Stimulated activated CD4-positive, alpha-beta T cell treated with anti-CD3 and anti-CD28 coated beads, TNF-alpha, amount 100 ng/mL, for 24 hours (primary cell): ENCODE measurements at places on chromosomes 12 and 14.

DNA sequence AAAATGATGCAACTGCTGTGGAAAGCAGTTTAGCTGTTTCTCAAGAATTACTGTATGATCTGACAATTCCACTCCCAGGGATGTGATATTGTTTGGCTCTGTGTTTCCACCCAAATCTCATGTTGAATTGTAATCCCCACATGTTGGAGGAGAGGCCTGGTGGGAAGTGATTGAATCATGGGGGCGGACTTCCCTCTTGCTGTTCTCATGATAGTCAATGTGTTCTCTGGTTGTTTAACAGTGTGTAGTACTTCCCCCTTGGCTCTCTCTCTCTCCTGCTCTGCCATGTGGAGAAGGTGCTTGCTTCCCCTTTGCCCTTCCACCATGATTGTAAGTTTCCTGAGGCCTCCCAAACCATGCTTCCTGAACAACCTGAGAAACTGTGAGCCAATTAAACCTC lies 93.4 kb upstream of the CPM start:
- DNase-seq = no peak

DNA sequence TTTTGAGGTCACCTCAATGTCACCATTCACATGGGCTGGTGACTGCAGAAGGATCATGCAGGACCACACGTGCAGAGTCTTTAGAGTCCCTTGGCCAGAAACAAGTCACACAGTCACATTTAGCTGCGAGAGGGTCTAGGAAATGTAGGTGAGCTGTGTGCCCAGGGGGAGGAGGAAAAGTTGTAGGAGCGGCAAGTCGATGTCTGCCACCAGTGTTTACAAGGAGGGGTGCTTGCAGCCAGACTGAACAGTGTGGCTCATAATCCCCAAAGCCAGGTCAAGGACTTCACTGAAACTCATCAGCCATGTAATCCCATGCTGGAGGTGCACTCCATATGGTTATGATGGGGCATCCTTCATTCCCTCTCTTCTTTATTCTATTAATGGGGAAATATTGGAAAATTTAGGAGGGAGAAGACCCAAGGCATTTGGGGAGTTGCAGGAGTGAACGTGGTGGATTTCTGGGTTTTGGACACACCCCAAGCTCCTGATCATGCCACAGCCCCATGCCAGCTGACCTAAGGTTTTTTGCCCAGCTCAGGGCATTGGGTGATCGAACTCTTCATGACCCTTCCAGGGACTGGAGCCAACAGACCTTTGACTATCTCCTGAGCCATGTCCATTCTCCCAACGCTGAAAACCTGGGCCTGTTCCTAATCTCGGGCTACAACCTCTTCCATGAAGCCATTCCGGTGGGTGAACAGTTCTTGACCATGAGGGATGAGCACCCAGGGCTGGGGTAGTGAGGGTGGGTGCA lies 7.2 kb downstream of the DAO start:
- no peak for DNase-seq

GRCh38 chr14:72495668-72496067 lies 398.2 kb downstream of the DPF3 start:
- no peak for DNase-seq

GRCh38 chr12:31662176-31662849 lies 2.8 kb downstream of the ETFBKMT start:
- DNase-seq = no peak

DNA sequence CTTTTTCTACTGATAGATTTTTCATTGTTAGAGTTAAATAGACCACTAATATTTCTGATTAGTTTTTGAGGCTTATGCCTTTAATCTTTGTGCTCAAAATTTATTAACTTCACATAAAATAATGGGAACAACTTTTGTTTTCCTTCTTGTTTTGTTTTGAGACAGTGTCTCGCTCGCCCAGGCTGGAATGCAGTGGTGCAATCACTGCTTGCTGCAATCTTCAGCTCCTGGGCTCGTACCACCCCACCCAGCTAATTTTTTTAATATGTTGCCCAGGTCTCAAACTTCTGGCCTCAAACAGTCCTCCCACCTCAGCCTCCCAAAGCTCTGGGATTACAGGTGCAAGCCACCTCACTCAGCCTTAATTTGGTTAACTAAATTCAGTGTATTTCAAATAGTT lies 16.8 kb downstream of the SCFD1 start:
- no peak for DNase-seq
